ENCODE measurements at places on chromosomes 16 and 17. TPM values are rescaled to one million over a fixed set of nuclear protein-coding genes. Genes with fewer than 3 reads are reported as not detected.

SCARF1 gene
- total RNA-seq: 11.5 TPM

ANKS3 gene
- 23.6 TPM for total RNA-seq

TERB1 gene
- 0.64 TPM for total RNA-seq

SLFN12 gene
- total RNA-seq: 6.4 TPM

FHOD1 gene
- 25.9 TPM for total RNA-seq

SLC13A5 gene
- total RNA-seq: not detected
